ENCODE measurements at places on chromosomes 7 and 10. TPM values are rescaled to one million over a fixed set of nuclear protein-coding genes. Genes with fewer than 3 reads are reported as not detected.

The ZNF22 gene
- total RNA-seq, result 25.9 TPM

DNA sequence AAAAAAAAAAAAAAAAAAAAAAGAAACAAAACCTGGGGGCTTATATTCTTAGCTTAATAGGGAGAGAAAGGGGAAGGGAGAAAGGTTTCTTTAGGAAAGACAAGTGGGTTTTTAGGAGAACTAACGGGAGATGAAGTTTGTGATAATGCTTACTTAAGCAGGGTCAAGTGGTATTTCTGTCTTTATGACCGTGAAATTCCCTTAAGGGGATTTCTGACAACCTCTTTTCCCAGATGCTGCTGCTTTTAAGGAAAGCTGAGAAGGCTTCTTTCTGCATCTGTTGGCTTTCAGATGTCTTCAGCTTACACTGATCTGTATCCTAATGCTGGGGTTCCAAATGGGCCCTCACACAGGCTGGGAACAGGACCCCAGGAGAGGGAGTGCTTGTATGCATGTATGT, 42.6 kb downstream of the ADAMTS14 start:
- DNase-seq, result no peak

GRCh38 chr7:97733276-97734161, 1.6 kb downstream of the TAC1 start:
- DNase-seq, result no peak

GRCh38 chr7:14400271-14400670, 410.8 kb upstream of the ETV1 start:
- DNase-seq, result no peak

The SKAP2 gene
- 44.0 TPM for total RNA-seq

DNA sequence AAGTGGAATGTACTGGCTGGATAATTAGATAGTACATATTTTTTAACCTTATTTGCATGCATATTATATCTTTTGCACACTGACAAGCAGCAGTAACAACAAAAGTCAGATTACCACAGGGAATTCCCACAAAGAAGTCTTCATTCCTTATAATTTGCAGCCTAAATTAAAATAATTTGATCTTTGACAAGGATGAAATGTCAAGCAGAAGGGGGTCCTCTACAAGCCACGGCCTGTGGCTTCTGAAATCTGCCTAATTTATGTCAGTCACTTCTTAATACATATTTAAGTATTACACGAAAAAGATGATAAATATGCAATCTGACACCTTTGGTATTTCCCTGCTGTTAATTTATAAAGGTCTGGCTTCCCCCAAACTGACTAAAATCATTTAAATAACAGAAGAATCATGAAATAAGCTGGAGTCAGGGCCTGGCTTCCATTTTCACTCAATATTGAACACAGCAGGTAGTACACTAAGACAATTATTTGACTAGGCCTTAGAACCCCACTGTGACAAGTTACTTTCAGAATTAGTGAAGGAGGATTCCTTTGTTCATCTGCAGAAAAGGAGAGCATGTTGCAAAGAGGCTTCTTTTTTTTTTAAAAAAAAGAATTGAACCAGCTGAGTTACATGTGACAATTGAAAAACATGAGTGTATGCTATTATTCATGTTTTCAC, 351.1 kb upstream of the ETV1 start:
- DNase-seq, result no peak
